ENCODE measurements at places on chromosomes 2 and 18.

- no peak for DNase-seq
Observed at GRCh38 chr2:58376592-58376991, 135.5 kb upstream of the FANCL start.

DNA sequence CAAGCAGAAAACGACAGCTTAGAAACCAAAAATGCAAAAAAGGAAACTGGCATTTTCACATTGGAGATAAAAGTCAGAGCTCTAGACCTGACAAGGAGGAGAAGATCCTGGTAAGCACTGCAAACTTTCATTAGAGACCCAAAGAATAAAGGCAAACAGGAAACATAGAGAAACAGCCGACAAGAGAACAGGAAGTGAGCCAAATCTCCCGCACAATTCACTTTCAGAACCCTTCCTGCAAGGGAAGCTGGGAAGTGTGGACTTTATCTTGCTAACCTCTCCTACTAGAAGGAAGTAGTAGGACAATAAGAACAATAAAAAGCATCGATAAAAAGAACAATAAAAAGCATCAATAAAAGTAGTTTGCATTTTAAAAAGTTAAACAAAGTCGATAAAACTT is 417.8 kb upstream of the SPHKAP start:
- DNase-seq = no peak

DNA sequence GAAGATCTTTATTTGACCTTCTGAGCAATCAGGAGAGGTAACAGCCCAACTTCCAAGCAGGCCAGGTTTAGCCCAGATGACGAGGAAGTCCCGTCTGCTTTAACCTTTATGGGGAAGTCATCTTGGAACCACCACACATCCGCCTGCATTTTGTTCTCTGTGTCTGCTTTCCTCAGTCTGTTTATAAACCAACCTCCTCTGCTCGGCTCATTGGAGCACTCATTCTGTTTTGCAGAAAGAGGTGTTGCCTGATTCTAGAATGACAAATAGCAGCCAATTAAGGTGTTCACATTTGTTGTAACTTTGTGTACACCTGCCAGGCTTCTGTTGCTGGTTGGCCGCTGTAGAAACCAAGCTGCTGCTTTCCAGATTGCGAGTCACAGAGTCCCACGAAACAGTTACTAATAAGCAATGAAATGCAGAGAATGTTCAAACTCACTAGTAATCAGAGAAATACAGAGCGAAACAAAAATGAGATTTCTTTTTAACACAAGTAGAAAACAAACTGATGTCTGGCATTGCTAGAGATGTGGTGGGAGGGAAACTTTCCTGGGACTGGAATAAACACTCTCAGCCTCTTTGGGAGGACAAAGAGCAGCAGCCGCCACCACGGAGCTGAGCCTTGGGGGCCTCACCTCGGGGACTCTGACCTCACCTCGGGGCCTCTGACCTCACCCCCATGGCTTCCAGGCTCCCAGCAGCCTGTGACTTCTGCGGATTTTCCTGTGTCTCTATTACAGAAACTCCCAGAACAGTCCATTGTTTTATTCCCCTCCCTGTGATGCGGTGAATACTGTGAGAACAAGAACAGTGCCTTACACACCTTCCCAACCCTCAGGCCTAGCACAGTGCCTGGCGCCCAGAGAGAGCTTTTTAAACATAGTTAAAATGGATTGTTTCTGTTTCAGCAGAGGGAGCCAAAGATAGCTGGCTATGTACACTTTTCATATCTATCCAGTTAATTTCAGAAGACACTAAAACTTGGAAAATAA is 64.0 kb downstream of the MBP start:
- peak; percentile 87 for DNase-seq

- DNase-seq = no peak
Observed at GRCh38 chr2:96856776-96857666, 795 bp downstream of the ANKRD39 start.

- no peak for DNase-seq
Observed at GRCh38 chr2:9174771-9175437, 31.7 kb upstream of the ASAP2 start.

GRCh38 chr2:121836611-121837010 is 81.2 kb downstream of the TSN start:
- DNase-seq = no peak

- DNase-seq = no peak
Observed at GRCh38 chr2:85468704-85469349, 50.3 kb downstream of the SH2D6 start.

- no peak for DNase-seq
Observed at GRCh38 chr18:56483386-56483785, 155.0 kb downstream of the TXNL1 start.

DNA sequence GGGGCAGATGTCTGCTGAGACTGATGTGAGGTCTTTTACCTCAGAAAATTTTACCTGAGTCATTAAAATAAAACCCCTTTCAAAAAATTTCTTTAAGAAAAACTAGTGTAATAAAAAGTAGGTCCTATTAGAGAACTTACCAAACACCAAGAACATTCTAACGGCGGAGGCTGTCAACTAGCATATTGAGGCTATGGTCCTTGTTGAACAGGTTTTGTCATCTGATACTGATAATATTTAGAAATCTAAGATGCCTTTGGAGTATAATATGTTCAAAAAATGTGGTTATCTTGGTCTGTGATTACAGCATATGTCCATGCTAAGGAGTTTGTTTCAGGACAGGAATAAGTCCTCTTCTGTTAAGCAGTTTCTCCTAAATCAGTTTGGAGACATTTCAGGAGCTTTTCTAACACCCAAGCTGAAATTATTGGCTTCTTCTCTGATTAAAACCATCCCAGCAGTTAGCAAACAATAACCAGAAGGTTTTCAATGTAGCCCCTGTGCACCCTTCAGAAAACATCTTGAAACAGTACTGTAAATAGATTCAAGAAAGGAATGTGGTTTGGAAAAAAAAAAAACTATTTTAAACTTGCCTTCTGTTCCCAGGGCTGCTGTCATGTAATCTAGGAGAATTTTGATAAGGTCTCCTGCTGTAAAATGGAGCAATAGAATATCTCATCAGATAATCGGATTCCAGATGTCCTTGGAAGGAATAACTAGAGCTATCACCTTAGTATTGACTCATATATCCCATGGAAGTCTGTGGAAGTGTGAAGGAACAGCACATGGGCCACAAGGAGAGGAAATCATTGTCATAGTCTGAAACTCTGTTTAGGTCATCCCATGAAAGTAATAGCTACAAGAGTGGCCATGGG is 58.7 kb upstream of the B3GNT2 start:
- DNase-seq = no peak

GRCh38 chr2:9703701-9704221 is 73.0 kb upstream of the YWHAQ start:
- no peak for DNase-seq

DNA sequence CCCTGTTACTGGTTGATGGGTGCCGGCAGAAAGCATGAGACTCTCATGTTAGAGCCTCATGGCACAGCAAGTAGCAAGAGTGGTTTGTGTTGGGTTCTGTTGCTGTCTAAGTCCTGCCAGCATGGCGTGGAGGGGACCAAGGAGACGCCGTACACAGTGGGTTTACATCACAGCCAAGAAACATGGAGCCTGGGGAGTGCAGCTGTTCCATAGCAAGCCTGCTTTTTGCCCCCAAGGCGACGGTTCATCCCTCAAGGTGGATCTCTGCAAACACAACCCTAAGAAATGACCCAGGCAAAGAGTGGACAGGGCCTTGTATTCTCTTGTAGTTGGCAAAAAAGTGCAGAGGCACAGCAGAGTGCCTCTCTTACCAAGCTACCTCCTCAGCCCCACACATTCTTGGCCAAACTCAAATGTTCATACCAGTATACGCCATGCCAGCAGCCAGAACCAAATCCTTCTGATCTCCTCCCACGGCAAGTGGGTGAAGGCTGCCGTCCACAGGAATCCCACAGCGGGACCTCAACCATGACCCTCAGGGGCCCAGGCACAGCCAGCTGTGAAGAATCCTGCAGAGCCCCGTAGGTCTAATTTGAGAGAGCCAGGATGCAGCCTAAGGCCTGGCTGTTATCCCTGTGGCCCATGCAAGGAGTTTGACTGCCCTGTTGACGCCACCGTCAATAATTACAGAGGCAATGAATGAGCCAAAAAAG is 19.0 kb downstream of the SNED1 start:
- DNase-seq = peak; percentile 80

GRCh38 chr2:32262105-32262504 is 2.6 kb downstream of the NLRC4 start:
- DNase-seq = no peak

DNA sequence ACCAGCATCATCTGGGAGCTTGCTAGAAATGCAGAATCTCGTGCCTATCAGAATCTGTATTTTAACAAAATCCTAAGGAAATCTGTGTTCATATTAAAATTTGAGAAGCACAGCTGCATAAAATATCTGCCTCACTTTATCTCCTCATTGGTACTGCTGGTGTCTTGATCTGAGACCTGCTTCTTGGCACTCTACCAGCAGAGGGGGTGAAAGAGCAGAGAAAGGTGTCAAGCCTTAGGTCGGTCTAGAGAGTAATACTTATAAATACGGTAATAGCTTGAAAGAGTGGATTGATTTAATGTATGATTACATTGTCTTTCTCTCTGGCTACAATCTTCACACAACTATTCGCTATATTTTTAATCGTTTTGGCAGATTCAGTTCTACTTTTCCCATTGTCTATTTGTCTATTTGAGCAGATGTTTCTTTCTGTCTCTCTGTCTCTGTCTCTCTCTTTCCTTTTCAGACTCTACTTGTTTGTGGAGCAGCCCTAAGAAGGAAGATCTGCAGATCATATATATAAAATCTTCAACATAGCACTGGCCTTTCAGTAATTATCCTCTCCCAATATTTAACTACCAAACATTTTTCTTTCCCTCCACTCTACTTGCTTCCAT is 1.7 kb upstream of the GCG start:
- DNase-seq = peak; percentile 41

- DNase-seq = peak; percentile 81
Observed at GRCh38 chr2:205865905-205866441, 183.7 kb downstream of the NRP2 start.

GRCh38 chr18:5103286-5103685 is 93.8 kb downstream of the AKAIN1 start:
- DNase-seq = no peak

DNA sequence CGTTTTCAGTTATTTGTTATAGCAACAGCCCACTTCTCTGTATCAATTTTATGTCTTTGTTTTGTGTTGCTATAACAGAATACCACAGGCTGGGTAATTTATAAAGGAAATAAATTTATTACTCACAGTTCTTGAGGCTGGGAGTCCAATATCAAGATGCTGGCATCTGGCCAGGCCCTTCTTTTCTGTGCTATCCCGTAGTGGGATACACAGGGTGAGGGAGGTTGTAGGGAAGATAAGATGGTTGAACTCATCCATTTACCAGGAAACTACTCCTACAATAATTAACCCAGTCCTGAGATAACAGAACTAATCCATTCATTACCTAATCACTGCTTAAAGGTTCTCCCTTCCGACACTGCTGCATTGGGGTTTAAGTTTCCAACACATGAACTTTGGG is 220.7 kb downstream of the TPGS2 start:
- DNase-seq = no peak

DNA sequence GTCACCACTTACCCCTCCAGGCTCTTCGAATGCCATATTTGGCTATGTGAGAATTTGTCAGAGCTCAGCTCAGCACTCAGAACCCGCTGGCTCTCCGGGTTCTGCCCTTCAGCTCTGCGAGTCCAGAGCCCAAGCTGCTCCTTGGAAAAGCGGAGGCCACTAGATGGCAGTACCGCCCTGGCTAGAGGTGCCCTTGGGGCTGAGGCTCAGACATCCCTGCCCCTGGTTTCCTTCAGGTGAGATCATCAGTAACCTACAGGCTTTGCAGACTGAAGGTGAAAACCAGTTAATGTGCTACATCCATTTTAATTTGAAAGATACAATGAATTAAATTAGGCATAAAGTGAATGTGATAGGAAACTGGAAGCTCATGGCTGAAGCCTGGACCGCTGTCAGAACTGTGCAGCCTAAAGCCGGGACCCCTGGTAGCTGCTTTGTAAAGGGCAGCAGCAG is 285.6 kb downstream of the AGAP1 start:
- no peak for DNase-seq

DNA sequence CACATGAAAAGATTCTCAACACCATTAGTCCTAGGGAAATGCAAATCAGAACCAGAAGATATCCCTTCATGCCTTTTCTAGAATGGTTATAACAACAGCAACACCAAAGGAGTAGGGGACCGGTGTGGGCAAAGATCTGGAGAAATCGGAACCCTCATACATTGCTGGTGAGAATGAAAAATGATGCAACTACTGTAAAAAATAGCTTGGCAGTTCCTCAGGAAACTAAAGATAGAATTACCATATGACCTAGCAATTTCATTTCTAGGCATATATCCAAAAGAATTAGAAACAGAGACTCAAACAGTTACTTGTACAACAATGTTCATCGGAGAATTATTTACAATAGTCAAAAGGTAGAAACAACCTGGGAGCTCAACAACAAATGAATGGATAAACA is 29.2 kb upstream of the CDH7 start:
- DNase-seq = no peak

DNA sequence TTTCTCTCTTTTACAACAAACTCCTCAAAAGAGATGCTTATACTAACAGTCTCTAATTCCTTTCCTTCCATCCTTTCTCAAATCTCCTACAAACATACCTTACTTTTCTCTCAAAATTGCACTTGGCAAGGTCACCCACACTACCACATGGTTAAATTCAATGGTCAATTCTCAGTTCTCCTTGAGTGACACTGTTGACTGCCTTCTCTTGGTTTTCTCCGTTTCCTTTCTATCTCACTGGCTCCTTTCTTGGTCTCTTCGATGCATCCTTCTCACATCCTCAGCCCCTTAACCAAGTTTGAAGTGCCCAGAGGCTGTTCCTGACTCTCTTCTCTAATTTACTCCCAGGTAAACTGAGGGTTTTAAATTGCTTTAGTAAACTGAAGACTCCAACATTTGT is 12.5 kb downstream of the C1D start:
- DNase-seq = no peak

DNA sequence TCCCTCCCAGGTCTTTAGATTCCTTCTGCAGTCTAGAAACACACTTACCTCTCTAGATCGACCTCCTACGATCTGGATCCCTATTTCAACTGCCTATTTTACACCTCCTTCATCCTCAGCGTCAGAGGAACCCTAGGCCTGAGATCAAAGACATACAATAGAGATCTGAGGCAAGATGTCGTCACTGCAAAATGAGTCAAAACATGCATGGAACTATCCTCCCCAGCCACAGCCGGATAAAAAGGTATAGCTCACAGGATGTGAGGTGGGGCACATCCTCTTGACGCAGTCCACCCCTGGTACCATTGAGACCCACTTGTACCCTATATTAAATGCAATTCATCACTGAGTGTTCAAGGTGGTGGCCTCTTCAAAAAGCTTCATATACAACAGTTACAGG is 63.7 kb upstream of the DNAJC10 start:
- DNase-seq = no peak

DNA sequence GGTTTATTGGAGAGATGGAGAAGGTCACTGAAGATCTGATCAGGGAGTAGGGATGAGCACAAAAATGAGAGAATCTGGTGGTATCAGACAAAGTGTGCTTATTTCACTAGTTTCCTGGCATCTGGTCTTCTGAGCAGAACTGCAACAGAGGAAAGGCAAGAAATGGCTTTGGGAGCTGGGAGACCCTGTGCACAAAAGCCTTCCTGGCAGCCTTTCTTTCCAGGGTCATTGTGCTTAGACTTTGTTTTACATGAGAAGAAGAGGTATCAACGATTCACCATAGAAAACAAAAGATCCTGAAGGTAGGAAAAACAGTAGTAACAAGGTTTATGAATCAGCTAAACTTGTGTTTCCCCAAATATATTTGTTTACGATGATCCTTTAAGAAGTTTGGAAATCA is 162.9 kb downstream of the CNTNAP5 start:
- DNase-seq = no peak

- no peak for DNase-seq
Observed at GRCh38 chr18:40532046-40532445, 1423.0 kb upstream of the PIK3C3 start.

- no peak for DNase-seq
Observed at GRCh38 chr18:75467281-75467795, 39.8 kb upstream of the SMIM21 start.

All from lower leg skin (tissue), 4 donors.